HEK293T (cell line): ENCODE measurements at places on chromosomes 16 and 17.

DNA sequence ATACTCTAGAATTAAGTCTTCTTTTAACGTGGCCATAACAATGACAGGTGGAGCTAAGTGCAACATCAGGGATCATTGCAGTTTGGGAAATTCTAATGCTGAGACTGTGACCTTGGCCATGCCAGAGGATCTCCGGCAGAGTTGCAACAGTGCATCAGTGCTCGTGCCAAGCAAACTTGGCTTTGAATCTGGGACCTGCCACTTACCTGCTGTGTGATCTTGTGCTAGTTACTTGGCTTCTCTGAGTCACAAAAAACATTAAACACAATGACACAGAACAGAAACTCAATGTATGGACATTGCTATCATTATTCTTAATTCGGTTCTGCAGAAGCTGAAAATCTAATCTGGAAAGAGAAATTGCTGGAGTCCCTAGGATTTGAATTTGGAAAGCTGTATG lies 435.5 kb upstream of the CCL2 start:
- no peak for DNase-seq

DNA sequence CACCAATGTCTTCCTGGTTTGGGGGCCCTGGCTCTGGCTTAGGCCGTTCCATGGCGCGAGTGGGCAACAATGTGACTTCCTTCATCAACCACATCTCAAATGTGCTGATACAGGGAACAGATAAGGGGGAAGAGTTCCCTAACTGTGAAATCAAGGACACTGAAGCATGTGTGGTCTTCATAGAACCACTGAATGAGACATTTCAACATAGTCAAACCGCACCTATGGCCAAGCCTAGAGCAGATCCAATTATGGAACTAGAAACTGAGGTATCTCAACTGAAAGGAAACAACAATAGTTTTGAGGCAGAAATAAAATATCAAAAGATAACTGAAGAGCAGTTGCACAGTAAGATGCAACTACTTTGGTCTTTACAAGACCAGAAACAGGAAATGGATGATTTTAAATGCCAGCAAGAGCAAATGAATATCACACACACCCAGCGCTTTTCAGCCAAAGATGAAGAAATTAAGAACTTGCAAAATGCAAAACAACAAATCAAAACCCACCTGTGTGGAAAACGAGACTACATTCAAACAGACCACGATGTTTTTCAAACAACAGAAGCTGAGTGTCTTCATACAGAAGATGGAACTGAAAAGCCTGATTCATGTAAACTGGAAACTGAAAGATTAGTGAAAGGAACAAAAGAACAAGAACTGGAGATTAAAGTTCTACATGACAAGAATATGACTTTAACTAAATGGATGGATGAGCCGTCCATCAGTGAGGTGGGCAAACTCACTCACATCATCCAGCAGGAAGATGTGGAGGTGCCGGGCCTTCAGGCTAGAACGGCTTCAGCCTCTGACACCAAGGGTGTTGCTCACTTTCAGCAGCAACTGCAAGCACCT lies 18.1 kb upstream of the LCMT1 start:
- DNase-seq = no peak

- DNase-seq = no peak
These were observed 105.0 kb downstream of the ABCC6 start for GRCh38 chr16:16118337-16118736.

- no peak for DNase-seq
These were observed 194.7 kb downstream of the SPECC1 start for GRCh38 chr17:20203761-20204263.

DNA sequence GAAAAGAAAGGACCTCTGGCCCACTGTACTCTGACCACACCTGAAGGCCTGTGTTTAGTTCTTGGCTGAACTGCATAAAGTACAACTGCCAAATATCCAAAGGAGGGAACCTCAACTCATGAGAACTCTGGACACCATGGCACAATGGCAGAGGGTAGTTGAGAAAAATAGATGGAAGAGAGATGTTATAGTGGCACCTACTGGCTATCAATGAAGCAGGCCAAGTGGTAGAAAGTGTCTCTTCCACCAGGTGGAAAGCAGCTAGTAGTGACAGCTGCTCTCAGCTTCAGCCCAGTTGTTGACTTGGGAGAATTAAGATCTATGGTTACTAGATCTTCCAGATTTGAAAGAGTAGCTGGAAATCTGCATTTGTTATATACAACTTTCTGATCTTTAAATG lies 3.2 kb downstream of the MED31 start:
- DNase-seq = no peak

DNA sequence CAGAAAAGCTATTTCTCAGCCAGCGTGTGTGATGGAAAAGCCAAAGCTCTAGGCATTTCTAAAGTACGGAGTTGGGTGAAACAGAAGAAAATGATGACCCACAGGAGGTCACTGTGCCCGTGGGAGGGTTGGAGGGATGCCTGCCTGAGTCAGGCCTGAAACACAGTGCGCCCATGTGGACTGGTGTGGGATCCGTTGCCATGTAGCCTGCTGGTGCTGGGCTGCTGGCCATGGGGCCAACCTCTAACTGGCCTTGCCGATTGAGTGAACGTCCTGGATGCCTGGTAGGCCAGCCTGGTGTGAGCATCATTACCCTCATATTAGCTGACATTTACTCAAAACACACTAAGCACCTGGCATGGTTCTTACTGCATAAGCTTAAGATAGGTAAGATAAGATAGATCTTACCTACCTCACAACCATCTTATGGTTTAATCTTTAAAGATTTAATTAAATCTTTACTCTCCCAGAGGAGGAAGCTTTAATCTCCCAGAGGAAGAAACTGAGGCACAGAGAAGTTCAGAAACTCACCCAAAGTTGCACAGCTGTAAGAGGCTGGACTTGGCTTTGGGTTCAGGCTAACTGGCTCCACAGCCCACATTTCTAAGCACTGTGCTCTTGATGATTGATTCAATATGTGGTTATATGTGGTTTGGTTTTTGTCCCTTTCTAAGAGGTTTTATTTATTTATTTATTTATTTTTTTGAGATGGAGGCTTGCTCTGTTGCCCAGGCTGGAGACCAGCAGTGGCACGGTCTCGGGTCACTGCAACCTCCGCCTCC lies 15.7 kb downstream of the MGAT5B start:
- DNase-seq = no peak

DNA sequence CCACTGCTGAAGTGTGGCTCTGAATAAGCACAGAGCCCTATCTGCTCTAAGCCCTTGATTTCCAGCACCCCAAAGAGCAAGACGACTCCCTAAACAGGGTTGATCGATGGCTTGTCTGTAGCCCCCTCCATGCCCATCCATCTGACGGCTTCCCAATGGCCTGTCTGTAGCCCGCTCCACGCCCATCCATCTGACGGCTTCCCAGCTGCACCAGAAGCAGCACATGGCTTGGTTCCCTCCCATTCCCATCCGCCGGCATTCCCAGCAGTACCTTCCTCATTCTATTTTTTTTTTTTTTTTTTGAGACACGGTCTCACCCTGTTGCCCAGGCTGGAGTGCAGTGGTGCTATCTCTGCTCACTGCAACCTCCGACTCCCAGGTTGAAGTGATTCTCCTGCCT lies 64.5 kb downstream of the RBFOX3 start:
- DNase-seq = no peak

GRCh38 chr17:21372256-21372954 lies 3.8 kb upstream of the KCNJ12 start:
- DNase-seq = no peak

DNA sequence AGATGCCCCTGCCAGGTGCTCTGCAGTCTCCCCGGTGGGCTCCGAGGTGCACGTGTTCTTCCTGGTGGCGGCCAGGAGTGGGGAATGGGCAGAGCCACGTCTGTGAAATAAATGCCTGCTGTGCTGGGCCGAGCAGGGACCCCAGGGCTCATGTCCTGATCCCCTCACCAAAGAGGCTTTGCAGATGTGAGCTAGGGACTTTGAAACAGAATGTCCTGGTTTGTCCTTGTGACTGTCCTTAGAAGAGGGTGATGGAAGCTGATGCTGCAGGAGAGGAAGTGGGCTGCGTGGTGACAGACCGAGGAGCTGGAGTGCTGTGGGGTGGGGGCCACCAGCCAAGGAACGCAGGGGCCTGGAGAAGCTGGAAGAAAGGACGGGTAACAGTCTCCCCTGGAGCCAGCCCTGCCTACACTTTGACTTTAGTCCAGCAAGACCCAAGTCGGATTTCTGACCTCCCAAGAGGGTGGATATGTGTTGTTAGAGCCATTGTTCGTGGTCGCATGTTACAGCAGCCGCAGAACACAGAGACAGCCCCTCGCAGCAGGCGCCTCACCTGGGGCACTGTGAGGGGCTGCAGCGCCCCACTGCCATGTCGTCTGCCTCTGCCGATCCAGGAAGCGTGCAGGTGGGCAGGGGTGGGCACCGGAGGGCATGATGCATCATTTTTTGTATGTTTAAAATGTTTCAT lies 217.9 kb upstream of the CIBAR2 start:
- DNase-seq = no peak

DNA sequence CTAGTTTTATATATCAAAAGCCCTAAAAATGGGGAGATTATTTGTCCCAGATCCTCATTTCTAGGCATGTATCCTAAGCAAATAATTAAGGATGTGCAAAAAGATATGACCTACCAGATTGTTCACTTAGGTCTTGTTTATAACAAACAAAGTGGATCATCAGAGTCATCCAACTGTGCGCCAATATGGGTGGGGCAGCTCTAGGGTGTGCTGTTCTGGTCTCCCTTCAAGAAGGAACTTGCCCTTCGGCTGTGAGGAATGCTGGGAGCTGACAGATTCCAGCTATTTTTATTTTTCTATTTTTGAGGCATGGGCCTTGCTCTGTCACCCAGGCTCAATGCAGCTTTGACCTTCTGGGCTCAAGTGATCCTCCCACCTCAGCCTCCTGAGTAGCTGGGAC lies 13.8 kb downstream of the CHP2 start:
- DNase-seq = no peak

DNA sequence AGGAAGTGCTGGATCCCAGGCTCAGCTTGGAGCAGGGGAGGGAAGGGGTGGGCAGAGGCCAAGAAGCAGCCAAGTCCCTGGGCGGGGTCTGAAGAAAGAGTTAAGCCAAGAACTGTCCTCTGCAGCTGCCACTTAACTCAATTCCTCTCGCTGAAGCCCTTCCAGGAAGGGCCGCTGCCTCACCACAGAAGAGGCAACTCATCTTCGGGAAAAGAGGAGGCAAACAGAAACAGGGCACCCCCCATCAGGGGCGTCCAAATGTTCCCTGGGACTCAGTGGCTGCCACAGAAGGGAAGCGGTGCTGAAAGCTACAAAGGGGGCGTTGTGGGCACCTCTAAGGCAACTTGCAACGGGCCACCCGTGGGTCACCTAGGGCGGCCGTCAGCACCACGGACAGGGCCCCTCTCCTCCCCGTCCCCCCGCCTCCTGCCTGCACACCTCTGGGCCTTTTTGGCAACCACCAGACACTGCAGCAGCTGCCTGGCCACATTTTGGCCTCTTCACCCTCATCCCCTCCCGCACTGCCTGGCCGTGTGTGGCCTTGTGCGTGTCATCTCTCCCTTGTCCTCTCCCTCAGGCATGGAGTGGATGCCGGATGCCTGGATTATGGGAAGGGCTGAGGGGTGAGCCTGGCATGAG lies 2.5 kb downstream of the TLCD3B start:
- DNase-seq = no peak

- no peak for DNase-seq
These were observed 99.6 kb downstream of the CA4 start for GRCh38 chr17:60249290-60249826.

DNA sequence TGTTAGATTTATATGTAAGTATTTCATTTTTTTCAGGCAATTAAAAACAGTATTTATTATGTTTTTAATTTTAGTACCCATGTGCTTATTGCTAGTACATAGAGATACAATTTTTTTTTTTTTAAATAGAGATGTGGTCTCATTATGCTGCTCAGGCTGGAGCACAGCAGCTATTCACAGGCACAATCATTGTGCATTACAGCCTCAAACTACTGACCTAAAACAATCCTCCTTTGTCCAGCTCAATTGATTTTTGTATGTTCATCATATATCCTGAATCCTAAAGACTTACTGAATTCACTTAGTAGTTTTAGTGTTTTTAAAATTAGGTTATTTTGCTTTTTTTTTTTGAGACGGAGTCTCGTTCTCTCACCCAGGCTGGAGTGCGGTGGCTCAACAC lies 26.3 kb downstream of the SPECC1 start:
- DNase-seq = no peak

DNA sequence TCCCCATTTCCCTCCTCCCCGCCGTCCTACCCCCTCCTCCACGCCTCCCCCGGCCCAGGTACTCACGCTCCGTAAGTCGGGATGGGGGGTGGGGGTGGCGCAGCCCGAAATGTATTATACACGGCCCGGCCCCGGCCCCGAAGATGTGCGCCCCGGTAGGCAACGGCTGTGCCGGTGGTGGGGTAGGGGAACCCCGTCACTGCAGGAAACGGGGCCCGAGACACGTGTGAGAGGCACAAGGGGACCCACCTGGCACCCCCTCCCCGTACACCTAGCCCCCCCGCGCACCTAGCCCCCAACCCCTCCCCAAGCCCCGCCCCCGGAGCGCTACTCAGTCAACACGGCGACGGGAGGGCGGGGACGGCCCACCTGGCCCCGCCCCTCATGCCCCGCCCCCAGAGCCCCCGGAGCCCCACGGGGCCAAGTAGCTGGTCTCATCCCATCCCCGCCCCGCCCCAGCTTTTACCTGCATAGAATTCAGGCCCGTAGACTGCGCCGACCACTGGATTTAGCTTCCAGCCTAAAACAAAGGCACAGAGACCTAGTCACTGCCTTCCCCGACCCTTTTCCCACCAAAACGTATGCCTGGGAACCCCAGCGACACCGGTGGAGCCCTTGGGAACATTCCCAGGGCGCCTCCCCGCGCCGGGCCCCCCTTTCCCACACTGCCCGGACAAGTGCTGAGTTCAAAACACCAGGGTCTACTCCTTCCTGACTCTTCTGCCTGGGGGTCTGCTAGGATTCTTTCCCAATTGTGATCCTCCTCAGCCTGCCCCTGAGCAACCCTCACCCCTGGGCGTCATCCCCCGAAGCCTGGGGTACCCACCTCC lies 22.8 kb downstream of the ENGASE start:
- DNase-seq = no peak

DNA sequence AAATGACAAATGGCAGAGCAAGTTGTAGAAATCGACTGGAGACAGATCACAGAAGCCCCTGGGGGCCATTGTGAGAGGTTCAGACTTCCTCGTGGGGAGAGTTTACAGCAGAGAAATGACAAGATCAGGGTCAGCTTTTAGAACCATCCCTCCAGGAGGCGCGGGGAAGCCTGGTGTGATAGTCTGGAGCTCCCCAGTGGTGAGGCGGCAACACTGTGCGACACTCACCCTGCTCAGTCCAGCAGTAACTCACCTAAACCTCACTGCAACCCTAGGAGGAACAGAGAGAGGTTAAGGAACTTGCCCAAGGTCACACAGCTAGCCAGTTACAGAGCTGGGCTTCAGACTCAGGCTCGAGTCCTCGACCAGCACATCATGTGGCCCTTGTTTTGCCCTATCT lies 123.4 kb upstream of the IRX3 start:
- DNase-seq = no peak
